CD8-positive, alpha-beta memory T cell (primary cell): ENCODE measurements at places on chromosomes 7 and 10. TPM values are rescaled to one million over a fixed set of nuclear protein-coding genes. Genes with fewer than 3 reads are reported as not detected.

The ENTPD1 gene
- 7.1 TPM for total RNA-seq

The TMEM184A gene
- total RNA-seq: not detected

The HMX3 gene
- total RNA-seq: not detected

The SYT15 gene
- total RNA-seq: 0.70 TPM

GRCh38 chr7:37782166-37782565 is 66.2 kb upstream of the NME8 start:
- DNase-seq: no peak

The NKX2-3 gene
- total RNA-seq: not detected

DNA sequence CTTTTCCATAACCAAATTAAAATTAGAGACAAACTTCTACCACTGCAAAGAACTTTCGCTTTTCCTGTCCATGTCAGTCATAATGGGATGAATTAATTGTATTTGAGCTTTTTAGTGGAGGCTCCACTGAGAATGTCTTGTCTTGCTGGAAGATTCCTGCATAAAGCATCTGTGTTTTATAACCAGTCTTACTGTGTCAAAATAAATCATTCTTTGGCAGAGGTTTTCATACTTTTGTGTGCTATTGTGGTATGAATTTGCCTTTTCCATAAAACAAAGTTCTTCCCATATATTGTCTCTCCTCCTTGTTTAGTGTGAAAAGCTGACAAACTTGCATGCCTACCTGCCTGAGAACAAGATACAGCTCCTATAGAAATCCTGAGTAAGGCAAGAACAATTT is 124.8 kb upstream of the CCDC6 start:
- no peak for DNase-seq

The EPC1 gene
- 41.3 TPM for total RNA-seq

DNA sequence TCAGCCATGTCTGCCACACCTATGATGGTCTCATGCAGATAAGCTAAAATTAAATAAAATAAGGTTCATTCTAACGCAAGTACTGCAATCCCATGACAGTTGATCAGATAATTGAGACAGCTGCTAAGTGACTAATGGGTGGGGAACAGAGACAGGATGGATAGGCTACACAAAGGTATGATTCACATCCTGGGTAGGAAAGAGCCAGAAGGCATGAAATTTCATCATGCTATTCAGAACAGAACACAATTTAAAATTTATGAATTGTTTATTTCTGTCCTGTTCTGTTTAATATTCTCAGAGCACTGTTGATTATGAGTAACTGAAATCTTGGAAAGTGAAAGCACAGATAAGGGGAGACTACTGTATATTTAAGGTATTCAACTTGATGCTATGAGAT is 381.8 kb upstream of the SORCS1 start:
- no peak for DNase-seq

- DNase-seq: peak; percentile 48
Measured at GRCh38 chr7:17234398-17235031, 63.9 kb upstream of the AHR start.

DNA sequence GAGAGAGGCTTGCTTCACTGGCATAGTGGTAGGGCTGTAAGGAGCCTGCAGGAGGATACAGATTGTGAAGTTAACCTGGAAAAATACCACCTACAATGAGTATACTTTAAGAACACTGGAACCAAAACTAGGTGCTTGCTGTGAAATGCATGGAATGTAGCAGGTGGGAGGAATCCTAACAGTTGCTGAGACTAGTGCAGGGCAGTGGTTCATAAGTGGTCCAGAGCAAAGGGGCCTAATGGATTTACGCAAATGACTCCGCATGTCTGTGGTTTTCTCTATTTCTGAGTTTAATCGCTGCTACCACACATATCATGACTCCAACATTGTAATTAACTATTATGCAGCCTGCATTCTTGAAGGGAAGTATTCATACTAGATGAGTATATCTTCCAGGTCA is 218.4 kb downstream of the CHRM2 start:
- no peak for DNase-seq

The CLEC5A gene
- total RNA-seq: 0.24 TPM

The LRRD1 gene
- total RNA-seq: not detected

GRCh38 chr7:15158141-15158810 is 255.7 kb upstream of the DGKB start:
- DNase-seq: no peak

The ZNF248 gene
- total RNA-seq: 5.8 TPM

GRCh38 chr10:19826712-19827111 is 10.5 kb downstream of the PLXDC2 start:
- DNase-seq: no peak

GRCh38 chr7:80347173-80347572 is 164.7 kb downstream of the GNAT3 start:
- DNase-seq: no peak

DNA sequence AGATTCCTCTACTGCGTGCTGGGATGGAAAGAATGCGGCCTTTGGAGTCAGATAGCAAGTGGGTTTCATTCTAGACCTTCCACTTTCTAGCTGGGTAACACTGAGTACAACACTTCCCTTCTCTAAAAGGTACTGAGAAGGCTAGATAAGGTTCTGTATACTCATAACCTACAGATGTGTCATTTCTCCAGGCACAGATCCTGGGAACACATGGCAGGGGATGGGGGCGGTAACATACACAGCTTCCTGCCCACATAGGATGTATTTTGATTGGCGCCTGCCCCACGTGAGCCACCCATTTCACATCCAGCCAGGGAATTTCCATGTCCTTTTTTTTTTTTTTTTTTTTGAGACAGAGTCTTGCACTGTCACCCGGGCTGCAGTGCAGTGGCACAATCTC is 31.8 kb downstream of the KLRG2 start:
- no peak for DNase-seq

The SUN3 gene
- total RNA-seq: not detected

The TAS2R5 gene
- 0.88 TPM for total RNA-seq

GRCh38 chr10:6382081-6382480 is 179.3 kb downstream of the PFKFB3 start:
- DNase-seq: no peak

- DNase-seq: no peak
Measured at GRCh38 chr10:114166043-114166442, 8.0 kb downstream of the CCDC186 start.

The KIAA1549 gene
- 1.1 TPM for total RNA-seq

GRCh38 chr10:113385021-113385999 is 167.5 kb upstream of the HABP2 start:
- DNase-seq: peak; percentile 61

The JCAD gene
- 0.04 TPM for total RNA-seq

The CCL24 gene
- not detected for total RNA-seq

The NODAL gene
- not detected for total RNA-seq

- DNase-seq: no peak
Measured at GRCh38 chr10:76311752-76312636, 880.6 kb downstream of the LRMDA start.

DNA sequence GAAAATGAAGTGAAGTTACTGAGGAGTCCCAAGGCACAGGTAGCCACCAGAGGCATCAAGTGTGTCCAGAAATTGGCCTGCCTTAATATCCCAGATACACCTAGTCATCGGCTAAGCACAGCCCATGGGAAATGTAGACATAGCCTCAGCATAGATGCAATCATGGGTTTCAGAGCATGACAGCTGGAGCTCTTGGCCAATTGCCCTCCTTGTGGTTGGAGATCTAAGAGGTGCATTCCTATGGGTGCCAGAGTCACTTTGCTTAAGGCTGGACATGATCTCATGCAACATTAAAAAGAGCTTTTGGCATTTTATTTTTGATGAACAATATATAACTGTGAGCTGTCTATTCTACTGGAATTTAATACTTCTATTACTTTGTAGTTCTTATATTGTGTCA is 758.0 kb upstream of the LRRTM3 start:
- no peak for DNase-seq

GRCh38 chr7:127245607-127246006 is 7.1 kb downstream of the GRM8 start:
- no peak for DNase-seq

GRCh38 chr7:141754939-141755338 is 9.0 kb upstream of the TAS2R3 start:
- peak; percentile 3 for DNase-seq

GRCh38 chr7:130349911-130350782 is 5.5 kb downstream of the CPA5 start:
- DNase-seq: no peak

DNA sequence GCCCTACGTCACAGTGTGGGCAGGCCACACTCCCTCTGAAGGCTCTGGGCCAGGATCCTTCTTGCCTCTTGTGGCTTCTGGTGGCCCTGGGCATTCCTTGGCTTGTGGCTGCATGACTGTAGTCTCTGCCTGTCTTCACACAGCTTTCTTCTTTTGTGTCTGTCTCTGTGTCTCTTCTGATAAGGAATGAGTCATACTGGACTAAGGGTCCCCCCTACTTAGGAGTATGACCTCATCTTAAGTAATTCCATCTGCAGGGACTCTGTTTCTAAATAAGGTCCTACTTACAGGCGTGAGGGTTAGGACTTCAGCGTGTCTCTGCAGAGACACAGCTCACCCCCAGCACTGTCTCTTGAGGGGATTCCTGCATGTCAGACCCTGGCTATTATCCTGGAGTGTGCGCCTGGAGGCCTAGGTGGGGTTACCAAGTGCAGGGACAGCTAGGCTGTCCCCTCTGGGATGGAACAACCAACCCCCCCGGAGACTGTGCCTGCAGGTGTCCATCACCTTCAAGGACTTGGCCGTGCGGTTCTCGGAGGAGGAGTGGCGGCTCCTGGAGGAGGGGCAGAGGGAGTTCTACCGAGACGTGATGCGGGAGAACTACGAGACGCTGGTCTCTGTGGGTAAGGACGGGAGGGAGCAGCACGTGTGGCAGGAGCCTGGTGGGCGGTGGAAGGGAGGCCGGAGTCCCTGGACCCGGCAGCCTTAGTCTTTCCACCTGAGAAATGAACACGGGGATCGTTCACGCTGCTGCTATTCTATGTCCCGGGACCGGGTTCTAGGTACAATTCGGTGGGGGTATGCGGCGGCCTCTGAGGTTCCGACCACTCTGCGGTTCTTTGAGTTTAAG is 54.1 kb downstream of the ZNF467 start:
- no peak for DNase-seq

DNA sequence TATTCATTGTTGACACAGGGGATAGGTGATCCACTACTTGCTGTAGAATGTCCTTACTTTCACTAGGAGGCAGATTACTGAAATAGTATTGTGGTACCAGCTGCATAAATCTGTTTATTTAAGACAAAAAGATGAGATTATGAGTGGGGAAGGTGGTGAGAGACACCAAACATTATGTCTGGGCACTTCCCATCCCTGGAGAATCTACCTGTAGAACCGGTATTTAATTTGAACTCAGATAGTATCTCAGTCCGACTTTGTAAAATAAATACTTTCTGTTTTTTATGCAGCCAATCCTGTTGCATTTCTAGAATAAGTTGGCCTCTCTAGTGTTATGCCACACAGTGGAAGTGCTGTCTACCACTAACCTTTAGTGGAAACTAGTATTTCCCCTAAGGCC is 13.4 kb downstream of the BCCIP start:
- no peak for DNase-seq

The FANK1 gene
- 0.66 TPM for total RNA-seq

DNA sequence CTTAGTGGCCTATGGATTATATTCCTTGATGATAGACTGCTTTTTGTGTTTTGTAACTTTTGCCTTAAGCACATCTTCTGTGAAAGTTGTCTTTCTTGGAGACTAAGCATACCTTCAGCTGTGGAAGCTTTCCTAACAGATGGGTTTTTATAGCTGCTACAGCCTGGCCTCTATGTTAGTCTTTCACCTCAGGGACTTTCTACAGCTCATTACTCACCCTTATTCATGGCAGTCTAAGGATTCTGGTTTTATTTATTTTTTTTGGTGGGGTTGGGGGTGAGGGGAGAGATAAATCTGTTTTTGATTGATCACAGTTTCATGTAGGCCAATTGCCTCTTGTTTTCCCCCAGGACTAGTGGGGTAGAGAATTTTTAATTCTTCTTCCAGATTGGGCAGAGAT is 219.9 kb downstream of the DKK1 start:
- DNase-seq: no peak

DNA sequence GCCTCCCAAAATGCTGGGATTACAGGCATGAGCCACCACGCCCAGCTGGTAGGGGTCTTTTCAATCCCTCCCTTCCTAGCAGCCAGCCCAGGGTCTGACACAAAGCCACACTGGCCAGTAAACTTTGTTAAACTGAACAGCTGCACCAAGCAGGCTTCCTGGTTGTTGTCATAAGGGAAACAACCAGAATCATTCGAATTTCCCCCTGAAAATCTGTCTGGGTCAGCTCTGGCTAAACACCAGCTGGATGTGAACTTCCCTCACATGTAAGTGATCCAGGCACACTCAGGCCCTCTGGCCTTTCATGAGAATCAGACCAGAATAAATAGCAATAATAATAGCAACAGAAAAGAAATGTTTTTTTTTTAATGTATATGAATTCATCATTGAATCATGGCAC is 7.4 kb downstream of the IMPDH1 start:
- no peak for DNase-seq

- no peak for DNase-seq
Measured at GRCh38 chr10:44706745-44707144, 204.4 kb upstream of the TMEM72 start.

- no peak for DNase-seq
Measured at GRCh38 chr10:111873621-111874135, 309.9 kb downstream of the GPAM start.

- DNase-seq: peak; percentile 25
Measured at GRCh38 chr10:70925377-70926225, 37.2 kb upstream of the PCBD1 start.

DNA sequence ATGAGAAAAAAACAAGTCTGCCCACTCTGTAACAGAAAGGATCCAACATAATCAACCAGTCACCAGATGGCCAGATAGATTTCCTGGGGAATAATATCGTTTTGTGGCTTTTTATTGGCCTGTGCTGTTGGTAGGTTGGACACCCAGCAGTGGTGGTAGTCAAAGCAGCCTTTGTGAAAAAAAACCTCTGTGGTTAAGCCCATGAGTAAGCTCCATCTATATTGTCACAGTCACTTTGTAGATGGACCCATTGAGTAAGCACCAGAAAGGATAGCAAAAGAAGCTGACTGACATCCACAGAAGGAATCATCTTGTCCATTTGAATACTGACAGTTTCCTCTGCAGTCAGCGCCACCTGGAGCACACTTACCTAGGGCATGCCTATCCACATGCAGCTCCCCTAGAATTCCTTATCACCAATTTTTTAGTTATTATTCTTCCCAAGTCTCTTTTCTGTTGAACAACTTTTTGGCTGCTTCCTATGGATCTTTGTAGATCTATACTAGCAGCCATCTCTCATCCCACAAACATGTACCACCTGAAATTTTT is 96.9 kb downstream of the IQUB start:
- no peak for DNase-seq

The HGF gene
- not detected for total RNA-seq
